ENCODE measurements at places on chromosomes 13 and 19.

DNA sequence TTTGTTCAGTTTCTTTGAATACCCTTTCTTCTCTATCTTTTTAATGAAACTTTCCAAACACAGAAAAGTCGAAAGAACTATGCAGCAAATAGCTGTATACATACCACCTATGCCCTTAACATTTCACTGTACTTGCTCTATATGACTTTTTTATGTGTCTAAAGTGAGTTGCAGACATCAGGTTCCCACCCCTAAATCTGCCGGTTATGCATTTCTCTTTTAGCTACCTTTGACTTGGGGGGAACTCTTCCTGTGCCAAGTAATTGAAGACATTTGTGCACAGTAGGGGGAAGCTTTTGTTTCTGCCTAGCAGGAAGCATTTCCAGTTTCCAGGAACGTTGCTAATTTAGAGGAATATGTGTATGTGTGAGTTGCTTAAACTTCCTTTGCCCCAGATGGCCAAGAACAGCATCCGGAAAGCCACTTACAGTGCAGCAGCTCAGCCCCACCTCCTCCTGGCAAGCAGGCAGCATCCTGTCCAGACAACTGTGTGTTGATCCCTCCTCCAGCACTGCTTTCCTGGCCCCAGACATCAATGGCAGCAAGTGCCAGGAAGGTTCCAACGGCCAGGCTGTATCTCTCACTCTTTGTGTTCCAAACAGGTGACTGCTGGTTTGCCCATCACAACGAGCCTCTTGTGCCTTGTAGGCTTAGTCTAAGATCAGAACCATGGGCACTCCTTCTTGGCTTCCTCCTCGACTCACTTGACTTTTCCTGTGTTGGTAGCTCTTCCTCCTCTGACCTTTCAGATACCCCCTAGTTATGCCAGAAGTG lies 14.7 kb upstream of the GRAMD1A start:
- DNase-seq, result peak; percentile 47

DNA sequence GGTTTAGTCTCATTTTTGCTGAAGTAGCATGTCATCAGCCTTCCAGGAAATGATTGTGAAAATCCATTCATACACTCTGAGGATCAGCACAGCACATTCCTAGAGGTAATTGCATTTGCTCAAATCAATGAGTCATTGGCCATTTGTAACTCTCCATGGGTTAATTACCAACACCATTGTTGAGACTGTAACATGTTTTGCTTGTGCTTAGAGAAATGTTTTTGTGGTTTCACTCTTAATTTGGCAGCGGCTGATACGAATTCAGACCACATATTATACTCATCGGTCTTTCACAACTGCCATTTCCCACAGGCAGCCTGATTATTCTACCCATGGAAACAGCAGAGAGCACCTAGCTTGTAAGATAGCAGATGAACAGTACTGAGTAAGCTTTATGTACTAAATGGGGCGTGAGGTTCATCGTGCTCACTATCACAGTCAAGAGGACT lies 110.3 kb downstream of the NHLRC3 start:
- peak; percentile 70 for DNase-seq

DNA sequence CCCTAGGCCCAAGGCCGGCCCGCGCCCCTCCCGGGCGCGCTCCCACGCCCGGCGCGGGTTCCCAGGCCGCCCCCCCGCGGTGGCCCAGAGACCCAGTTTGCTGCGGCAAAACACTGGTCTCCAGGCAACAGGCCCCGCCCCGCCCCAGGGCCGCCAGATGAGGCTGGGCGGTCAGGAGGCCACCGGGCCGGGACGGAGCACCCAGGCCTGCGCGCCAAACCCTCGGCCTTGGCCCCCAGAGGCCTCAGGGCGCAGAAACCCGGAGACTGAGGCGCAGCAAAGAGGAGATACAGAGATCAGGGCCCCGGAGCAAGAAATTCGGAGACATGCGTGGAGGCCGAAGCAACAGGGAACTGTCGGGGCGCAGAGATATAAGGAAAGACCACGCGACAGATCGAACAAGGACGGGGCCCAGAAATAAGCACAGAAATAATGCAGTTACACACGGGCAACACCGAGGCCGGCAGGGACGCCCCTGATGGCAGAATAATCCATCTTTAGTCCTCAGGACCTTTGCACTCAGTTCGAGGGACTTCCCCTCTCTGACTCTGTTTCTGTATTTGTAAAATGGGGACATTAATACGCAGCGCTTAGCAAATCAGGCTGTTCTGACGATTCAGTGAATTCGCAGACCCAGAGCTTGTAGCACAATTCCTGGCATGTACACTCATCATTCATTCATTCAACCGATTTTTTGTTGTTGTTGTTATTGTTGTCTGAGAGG lies 20.8 kb upstream of the ERCC1 start:
- peak; percentile 90 for DNase-seq

DNA sequence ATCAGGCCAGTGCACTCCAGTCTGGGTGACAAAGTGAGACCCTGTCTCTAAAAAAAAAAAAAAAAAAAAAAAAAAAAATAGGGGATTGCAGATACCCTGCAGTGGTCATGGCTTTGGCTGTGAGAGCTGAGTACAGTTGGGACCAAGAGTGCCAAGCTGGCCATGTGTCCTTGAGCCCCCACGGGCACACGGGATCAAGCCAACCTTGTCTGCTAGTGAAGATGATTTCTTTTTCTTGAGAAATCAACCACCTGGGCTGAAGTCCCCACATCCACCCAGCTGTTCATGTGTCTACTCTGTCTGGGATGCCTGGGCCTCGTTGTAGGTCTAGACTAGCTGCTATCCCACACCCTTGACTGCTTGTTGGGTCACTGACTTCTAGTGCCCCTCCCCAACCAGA lies 34.0 kb downstream of the CERS4 start:
- DNase-seq, result no peak
